NCI-H526 treated with DMSO at 0.1 percent for 48 hours (cell line): ENCODE measurements at places on chromosomes 2 and 18.
A peak's percentile ranks its signal among the peaks of the same experiment; 100 is the strongest.

DNA sequence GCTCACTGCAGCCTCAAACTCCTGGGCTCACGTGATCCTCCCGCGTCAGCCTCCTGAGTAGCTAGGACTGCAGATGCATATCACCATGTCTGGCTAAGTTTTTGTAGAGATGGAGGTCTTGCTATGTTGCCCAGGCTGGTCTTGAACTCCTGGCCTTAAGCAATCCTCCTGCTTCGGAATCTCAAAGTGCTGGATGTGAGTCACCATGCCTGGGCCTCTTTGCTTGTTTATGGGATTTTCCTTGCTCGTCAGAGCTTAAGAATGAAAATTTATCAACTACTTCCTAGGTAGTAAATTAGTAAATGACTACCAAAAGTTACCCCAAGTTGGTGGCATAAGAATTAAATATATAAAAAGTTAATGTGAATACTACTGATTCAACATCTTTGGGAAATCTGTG is 51.0 kb downstream of the ACTR3 start:
- no peak for DNase-seq

GRCh38 chr2:202375033-202375608 is 1.0 kb upstream of the BMPR2 start:
- peak; percentile 33 for DNase-seq

- no peak for DNase-seq
Observed at GRCh38 chr2:65485839-65486238, 53.4 kb upstream of the SPRED2 start.

DNA sequence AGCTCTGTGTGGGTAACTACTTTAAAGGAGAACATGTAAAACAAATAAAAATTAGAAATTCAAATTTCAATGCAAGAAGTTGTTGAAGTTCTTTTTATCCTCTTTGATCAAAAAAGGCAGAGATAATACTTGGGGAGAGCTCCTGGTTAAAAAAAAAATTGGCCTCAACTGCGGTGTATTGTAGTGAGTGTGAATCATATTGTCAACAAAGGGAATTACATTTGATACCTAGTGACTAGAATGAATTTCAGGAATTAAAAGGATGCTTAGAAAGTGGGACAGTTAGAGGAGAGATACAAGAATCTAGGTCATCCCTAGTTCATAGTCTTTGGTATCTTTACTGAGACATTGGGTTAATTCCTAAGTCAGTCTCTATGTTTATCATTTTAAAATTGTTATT is 473.0 kb downstream of the CCDC85A start:
- no peak for DNase-seq

- no peak for DNase-seq
Observed at GRCh38 chr2:86366651-86367498, 29.4 kb upstream of the REEP1 start.

GRCh38 chr2:184637781-184638180 is 39.5 kb downstream of the ZNF804A start:
- DNase-seq: no peak

DNA sequence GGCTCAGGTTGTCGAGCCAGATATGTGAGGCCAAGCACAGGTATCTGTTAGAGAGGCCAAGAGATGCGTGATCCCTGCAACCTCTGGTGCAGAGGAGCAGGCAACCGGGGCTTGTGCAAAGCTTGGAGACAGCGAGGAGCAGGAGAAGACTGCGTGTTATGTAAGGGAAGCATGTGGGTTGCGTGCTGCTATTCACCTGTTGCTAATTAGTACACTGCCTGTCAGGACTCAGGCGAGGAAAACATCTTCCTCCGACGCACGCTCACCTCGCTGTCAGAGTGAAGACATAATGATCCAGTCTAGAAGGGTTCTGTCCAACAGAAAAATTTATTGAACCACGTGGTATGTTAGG is 102.5 kb downstream of the HNRNPLL start:
- no peak for DNase-seq

DNA sequence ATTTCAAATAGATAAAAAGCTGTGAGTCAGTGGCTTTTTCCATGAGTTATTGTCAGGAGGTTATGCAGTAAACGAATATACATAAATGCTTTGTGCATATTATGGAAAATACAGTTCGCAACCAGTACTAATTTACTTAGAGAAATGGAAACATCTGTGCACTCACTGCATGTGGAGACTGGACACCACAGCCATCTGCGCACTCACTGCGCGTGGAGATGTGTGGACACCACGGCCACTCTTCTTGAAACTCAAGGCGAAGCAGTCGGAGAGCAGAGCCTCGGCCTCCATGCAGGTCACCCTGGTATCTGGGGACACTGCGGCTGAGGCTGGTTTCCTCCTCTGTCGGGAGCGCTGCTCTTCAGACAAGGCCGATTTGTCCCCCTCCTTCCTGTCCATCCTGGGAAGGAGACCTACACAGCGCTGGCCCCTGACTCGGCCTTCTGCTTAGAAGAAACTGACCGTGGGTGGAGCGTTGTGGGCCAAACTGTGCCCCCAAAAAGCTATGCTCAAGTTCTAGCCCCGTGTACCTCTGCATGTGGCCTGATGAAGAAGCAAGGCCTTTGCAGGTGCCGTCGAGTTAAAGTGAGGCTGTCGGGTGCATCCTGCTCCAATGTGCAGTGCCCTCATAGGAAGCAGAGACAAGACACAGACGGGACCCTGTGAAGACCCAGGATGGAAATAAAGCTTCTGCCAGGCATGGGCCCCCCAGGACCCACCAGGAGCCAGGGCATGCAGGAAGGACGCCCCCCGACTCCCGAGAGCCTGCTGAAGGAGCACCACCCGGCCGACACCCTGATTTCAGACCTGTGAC is 88.0 kb downstream of the TPO start:
- no peak for DNase-seq

DNA sequence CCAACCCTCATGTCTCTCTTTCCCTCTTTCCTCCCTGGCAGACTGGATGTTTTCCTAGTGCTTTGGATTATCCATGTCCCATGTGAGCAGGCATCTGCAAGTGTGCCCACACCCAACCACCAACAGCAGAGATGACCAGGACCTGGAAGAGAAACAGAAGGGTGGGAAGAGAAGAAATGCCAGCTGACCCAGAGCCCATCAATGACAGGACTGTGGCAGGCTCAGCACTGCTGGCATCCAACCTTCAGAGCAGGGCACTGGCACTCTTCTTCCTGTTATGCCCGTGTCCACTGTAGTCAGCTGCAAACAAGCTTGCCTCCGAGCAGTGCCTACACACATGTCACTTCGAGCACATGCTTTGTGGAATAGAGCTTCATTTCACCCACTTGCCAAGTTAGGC is 121.1 kb downstream of the TANC1 start:
- DNase-seq: no peak

DNA sequence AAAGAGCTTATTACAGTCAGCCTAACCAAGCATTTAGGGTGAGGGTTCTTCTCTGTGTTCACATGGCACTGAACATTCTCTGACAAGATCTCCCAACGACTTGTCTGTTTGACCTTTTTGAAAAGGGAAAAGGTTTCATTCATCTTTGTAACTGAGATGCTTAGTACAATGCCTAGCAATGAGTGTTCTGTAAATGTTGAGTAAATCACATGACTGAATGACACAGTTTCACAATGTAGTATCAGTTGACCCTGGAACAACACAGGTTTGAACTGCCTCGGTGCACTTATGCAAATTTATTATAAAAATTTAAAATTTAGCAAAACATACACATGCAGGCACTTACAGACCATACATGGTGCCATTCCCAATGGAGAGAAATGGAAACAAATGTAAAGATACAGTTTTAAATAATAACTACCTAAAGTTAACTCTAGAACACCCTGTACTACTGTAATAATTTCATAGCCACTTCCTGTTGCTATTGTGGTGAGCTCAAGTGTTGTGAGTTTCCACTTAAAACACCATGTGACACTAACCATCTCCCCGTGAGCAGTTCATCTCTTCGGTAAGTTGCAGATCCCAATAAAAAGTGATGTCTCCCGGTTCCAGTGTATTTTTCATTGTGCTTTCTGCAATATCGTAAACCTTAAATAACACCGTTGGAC is 34.1 kb upstream of the VWC2L start:
- DNase-seq: no peak

GRCh38 chr18:44900627-44901026 is 219.9 kb downstream of the SETBP1 start:
- DNase-seq: no peak

- DNase-seq: no peak
Observed at GRCh38 chr2:159612255-159612901, 4.0 kb downstream of the BAZ2B start.

DNA sequence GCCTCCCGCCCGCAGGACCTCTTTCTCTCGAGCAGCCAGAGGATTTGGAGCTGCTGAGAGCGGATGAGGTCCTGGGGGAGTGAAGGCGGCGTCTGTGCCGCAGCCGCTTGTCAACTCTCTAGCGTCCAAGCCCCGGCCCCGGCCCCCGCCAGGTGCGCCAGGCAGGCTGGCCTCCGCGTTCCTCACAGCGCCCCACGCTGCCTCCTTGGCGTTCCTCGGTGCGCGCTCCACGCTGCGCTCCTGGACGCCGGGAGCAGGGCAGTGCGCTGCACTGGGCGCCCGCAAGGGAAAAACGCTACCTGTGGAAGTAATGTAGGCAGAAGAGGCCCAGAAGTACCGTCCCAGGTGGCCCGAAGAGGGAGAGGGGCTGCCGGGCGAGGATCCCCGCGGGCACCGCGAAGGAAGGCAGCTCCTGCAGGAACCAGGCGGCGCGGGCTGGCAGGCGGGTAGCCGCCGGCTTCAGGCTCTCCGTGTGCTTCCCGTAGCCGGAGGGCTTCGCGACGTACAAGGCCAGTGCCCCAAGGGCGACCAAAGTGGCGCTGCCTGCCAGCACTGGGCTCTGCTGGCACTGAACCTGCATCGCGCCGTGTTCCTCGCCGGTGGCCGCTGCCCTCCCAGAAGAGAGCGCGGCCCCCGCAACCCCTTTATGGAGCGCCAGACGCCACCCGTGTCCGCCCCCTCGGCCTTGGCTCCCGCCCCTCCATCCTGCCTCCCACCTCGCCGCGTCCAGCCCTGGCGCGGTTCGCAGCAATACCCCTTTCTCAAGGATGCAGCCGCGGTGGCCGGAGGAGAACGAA is at the start of gene SRD5A2:
SRD5A2 (minus strand) TSS at position 618 of the 797 bp plus-strand sequence; CDS start at position 580, 38 bp downstream.
- DNase-seq: no peak

DNA sequence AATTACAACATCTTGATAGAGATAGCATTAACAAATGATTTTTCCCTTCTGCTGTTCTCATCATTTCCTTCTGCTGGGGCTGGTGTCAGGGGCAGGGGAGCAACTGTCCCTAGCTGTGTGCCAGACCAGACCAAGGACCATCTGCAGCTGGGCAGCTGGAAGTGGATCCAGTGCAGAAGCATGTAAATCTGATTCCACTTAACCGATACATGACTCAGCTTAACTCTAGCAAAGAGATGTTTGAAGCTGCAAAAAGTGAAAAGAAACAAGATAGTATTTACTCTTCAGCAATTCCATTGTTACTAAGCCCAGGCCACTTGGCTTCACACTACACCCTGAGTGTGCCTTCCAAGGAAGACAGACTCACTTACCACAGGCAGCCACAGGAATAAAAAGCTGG is 151.1 kb downstream of the GALNT1 start:
- DNase-seq: no peak

GRCh38 chr18:44632469-44633145 is 48.1 kb upstream of the SETBP1 start:
- no peak for DNase-seq

- DNase-seq: no peak
Observed at GRCh38 chr2:33214436-33214835, 262.0 kb upstream of the RASGRP3 start.

DNA sequence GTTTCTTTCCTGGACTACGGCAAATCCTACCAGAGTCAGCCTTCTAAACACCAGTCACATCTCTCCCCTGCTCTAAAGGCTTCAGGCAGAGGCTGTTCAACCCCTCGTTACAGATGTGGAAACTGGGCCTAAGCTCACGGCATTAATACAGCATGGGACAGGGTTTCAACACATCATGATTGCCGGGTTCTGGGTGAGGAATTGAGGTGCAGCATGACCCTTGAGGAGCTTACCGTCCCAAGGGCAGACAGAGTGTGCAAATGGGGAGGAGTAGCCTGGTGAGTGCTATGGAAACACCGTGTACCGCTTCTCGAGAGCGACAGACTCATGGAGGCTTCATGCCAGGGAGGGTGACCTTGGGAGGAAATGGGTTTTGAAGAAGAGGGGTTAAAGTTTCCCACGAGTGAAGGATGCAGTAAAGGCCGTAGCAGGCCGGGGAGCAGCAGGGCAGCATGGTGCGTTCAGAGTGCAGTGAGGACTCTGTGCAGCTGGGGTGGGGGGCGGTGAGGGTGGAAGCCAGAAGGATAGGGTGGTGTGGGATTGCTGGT is 51.1 kb downstream of the TGOLN2 start:
- DNase-seq: no peak

GRCh38 chr2:239728751-239729150 is 296.4 kb downstream of the NDUFA10 start:
- DNase-seq: no peak

DNA sequence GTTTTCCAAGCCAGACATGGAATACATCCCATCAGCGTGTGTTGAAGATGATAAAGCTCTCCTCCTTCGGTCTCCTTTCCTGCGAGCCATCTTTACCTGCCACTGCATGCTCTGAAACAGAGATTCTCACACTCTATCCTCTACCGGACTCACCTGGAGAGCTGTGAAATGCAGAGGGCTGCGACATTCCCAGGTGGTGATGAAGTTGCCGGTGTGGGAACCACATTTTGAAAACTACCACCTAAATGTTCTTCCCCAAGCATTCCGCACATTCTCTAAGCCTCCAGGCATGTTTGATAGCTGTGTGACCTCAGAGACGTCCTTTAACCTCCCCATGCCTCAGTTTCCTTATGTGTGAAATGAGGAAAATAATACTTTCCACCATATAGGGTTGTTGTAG is 226.2 kb upstream of the RAB6C start:
- no peak for DNase-seq

DNA sequence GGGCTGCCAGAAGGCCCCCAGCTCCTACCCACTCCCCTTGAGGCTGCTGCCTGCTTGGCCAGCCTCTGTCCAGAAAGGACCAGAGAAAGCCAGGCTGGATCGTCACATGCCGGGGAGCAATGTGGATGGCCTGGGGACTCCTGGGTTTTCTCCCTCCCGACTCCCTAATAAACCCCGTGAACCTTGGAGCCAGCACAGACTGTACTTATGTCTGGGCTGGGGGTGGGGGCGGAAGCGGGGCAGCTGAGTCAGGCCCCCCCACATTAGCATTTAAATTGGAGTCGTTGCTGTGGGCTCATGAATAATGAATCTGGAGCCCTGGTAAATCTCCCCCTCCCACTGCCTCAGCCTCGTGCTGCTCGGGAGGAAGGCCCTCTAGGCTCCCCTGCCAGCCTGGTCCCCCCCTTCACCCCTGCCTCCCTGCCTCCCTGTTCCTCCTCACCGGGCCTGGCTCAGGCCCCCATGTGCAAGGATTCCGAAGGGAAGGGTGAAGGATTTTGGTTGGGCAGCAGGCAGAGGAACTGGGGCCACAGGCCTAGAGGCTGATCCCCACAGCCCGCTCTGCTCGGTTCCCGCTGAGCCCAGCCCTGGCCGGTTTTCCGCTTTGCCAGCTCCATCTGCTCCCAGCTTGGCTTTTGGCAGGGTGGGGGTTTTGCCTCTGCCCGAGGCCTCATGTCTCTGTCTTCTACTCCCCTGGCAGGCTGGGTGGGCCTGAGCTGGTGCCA is 7.3 kb upstream of the ASIC4 start:
- no peak for DNase-seq

- no peak for DNase-seq
Observed at GRCh38 chr2:3487028-3487425, 32.3 kb downstream of the ADI1 start.
